ENCODE measurements at places on chromosomes 16 and 17.
A peak's percentile ranks its signal among the peaks of the same experiment; 100 is the strongest.

- no peak for DNase-seq
These were observed 9.7 kb downstream of the RAP1GAP2 start for GRCh38 chr17:2805961-2806360.

DNA sequence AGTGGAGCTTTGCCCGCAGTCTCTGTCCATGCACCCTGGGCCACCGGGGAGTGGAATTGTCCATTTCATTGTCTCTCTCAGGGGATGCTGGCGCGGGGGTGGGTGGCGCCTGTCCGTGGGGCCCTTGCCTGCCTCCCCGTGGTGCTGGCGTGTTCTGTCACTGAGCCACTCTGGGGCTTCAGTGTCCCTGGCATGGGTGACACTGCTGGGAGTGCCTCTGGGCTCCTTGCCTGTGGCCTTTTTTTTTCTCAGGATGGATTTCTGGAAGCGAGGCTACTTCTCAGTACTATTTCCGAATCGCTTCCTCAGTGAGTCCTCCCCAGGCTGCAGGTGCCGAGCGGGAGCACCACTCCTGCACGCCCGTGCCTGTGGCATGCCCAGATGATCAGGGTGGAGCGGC lies 55.0 kb downstream of the PDPK1 start:
- DNase-seq, result no peak

GRCh38 chr17:33229499-33229898 lies 63.6 kb downstream of the ASIC2 start:
- no peak for DNase-seq

DNA sequence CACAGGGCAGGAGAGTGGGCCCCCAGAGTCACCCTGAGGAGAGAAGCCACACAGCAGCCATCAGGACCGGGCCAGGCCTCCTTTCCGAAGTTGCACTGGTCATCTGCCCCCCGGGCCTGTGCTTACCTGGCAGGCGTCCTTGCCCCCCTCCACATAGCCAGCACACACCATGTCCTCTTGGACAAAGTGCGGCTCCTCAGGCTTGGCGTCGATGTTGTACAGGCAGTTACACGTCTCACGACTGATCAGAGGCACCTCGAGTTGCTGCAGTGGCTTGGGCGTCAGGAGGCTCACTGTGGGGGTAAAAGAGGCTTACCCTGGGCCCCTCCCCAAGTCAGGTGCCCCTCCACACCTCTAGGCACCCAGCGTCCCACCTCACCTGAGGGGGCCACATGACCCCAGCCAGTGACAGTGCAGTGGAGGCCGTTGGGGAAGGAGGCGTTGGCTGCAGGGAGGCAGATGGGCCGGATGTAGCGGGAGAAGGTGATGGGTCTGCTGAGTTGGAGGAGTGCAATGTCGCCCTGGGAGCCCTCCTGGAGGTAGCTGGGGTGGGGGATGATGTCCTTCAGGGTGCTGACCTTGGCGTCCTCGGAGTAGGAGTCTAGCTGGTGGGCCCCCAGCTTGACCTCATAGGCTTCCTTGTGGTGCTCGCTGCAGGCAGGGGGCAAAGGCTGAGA lies 3.1 kb downstream of the PRSS8 start:
- DNase-seq, result no peak

DNA sequence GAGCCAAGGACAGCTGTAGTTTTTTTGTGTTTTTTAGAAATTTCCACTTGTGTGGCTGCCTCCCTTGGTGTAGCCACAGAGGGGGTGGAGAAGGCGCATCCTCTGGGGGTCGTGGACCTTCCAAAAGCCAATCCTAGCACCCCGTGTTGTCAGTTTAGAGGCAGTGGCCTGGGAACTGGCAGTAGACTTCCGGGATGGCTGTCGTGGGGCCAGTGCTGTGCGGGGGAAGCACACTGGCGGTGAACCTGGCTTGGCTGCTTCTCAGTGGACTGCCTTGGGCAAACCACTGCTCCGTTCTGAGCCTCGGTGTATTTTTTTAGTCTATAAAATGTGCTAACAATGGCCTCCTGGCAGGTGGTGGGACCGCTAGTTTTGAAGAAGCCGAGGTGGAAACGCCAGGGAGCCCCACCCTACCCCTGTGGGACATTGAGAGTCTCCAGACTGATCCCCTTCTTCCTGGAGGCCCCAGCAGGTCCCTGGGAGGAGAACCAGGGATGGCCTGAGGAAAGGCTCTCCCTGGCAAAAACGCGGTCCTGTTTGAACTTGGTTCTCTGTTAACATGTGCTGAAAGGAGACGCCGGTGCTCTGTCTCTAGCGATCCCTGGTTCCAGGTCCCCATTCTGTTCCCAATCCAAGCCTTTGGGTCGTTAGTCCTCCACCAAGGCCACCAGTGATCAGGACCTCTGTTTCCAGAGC lies 125.7 kb downstream of the CMIP start:
- DNase-seq, result no peak

GRCh38 chr17:27518048-27518447 lies 61.8 kb downstream of the KSR1 start:
- DNase-seq, result no peak

- DNase-seq, result no peak
These were observed 31.9 kb upstream of the CRHR1 start for GRCh38 chr17:45752246-45752645.

DNA sequence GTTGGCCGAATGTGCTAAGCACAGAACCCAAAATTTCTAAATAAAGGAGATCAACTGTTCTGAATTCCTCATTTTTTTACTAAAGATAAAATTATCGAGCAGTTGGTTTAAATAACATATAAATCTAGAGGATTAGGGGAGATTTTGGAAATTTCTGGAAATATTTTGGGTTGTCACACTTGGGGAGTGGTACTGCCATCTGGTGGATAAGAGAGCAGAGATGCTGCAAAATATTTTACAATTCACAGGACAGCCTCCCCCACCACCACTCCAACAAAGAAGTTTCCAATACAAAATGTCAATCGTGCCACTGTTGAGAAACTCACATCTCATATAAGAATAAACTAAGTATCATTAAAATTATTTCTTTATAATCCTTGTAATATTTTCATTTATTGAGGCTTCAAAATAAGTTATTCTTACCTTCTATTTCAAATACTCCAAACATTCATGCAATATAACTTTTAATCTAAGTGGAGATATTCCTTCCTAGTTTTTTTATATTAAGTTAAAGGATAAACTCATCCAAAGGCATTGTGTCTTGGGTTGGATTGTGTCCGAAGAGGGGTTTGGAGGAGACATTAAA lies 17.0 kb upstream of the ABCA8 start:
- no peak for DNase-seq

DNA sequence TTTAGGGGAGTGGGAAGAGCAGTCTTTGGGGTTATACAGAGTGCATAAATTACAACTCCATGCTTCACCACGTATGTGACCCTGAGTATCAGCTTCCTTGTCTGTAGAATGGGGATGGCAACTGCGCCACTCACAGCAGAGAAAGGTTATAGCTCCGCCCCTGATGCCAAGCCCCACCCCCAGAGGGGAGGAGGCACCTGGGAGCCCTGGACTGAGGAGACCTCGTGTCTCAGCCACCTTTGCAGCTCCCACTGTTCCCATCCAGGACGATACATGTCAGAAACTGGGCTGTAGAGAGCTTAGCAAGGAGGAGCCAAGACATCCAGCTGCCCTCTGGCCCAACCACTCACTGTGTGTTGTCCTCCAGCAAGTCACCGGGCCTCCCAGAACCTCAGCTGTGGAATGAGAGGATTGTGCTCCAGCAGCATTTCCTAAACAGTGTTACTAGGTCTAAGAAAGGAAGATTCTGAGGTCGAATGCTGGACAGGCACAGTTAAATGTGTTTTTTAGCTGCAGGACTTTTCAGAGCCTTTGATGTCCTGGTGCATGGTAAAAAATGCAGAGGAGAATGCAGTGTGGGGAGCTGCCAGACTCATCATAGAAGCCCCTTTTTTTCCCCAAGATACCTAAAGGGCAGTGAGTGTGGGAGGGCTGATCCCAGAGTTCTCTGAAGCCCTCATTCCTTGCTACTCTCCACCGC lies 49.4 kb downstream of the BEAN1 start:
- peak; percentile 78 for DNase-seq

DNA sequence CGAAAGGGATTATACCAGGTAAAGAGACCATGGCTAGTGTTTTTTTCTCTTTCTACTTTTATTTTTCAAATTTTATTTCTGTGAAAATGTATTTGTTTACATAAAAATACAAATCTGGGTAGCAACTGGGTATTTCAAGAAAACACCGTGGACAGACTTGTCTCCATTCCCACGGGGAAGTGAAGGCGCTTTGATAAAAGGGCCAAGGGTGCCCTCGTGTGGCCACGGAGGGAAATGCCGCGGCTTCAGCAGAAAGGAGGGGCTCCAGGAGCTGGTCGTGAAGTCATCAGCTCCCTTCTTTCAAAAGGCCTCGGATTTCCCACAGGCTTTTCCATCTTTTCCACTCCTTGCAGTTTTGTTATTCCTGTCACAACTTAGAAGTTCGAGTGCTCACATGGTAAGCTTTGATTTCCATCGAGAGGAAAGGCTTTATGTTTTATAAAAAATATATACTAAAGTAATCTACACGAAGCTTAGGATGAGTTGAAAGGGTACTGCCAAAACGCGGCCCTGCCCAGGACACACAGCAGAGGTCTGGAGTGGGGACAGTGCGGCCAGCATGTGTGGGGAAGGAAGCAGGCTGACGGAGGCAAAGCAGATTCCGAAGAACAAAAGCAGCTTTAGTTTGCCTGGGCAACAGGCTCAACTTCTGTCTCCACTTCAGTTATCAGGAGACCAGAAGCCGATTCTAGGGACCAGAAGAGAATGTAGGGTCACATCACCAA lies 15.3 kb upstream of the MNT start:
- peak; percentile 92 for DNase-seq

DNA sequence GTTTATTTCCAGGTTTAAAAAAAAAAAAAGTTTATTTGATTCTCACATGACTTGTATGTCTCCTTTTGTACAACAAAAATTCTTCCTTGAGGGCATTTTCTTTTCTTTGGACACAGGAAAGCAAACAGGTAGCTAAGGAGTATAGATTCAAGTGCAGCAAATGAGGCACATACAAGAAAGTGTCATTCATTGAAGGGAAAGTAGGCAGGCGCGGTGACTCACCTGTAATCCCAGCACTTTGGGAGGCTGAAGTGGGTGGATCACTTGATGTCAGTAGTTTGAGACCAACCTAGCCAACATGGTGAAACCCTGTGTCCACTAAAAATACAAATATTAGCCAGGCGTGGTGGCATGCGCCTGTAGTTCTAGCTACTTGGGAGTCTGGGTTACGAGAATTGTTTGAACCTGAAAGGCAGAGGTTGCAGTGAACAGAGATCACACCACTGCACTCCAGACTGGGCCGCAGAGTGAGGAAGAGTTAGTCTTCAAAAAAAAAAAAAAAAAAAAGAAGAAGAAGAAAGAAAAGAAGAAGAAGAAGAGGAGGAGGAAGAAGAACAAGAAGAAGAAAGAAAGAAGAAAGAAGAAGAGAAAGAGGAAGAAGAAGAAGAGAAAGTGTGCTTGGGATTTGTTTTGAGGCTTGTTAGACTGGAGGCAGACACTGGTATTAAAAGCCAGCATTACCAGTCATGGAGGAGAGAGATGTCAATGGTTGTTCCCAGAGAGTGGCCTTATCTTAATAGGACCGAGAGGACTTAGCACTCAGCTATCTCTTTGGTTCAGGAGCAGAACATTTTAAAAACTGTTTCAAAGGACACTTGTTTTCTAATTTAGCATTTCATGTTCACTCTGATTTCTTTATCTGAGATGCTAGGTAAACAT lies 19.7 kb downstream of the GINS3 start:
- no peak for DNase-seq

GRCh38 chr16:3155972-3156371 lies 21.1 kb downstream of the ZNF213 start:
- no peak for DNase-seq

GRCh38 chr16:83744441-83744981 lies 63.3 kb upstream of the HSBP1 start:
- DNase-seq, result no peak

- DNase-seq, result peak; percentile 16
These were observed 1.3 kb downstream of the CACNG4 start for GRCh38 chr17:66965801-66966262.

- no peak for DNase-seq
These were observed 142.1 kb downstream of the SLC39A11 start for GRCh38 chr17:72950242-72950931.

GRCh38 chr16:55261301-55261700 lies 62.7 kb upstream of the IRX6 start:
- DNase-seq, result no peak

GRCh38 chr17:3003296-3004149 lies 59.9 kb downstream of the OR1D5 start:
- no peak for DNase-seq

DNA sequence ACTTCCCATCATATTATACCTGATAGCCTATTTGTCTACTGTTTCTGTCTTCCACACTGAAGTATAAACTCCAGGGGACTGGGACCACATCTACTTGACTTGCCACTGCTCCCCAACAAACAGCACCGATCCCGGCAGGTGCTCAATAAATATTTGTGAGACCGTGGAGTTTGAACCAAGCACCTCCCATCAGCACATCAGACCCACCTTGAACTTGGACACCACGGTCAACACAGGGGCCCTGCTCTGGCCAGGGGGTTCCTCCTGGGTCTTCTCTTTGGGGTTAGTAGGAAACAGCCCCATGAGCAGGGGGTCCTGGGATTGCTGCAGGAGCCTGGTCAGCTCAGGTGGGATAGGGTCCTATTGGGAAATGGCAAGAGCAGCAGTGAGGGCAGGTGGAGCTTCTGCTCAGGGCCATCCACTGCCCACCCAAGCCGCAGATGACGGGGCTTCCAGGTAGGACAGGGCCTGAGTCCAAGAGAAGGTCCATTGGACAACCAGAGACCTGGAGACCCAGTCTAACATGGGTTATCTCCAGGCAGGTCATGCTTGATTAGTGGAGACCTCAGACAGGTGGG lies 19.9 kb downstream of the ZNHIT3 start:
- DNase-seq, result no peak

GRCh38 chr17:29063992-29064391 lies 21.1 kb downstream of the PIPOX start:
- no peak for DNase-seq

DNA sequence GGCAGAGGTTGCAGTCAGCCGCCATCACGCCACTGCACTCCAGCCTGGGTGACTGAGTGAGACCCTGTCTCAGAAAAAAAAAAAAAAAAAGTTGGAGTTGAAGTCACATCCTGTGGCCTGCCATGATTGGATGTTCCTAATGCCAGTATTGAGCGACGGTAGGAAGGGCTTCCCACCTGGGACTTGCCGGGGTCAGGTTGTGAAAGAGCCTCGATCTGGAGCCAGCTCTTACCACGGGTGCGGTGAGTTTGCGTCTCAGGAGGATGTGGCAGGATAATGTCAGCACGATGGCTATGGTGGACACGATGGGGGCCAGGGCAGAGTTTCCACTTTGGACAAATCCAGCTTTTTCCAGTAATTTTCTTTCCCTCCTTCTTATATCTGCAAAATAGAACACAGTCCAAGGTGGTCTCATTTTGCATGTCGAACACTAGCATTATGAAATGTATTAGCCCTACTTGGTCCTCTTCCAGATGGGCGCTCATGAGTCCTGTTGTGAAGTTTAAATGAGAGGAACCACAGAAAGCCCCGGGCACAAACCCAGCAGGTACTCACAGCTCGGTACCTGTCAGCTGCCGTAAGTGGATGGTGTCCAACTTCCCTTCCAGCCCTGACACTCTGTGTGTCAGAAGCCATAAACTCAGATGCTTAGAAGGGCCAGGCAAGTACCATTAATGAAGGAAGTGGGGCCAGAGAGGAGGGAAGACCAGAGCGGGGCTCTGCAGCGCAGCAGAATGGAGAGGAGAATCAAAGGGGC lies 22.2 kb downstream of the ABCC12 start:
- DNase-seq, result no peak
